ENCODE measurements at places on chromosomes 16 and 17. TPM values are rescaled to one million over a fixed set of nuclear protein-coding genes. Genes with fewer than 3 reads are reported as not detected.
A peak's percentile ranks its signal among the peaks of the same experiment; 100 is the strongest.

- peaks cover 92% of the 10 kb centered on the region for H3K4me1 ChIP-seq
- peaks cover 99% of the 10 kb centered on the region for H3K36me3 ChIP-seq
- H3K27me3 ChIP-seq = no peaks in the 10 kb centered on the region
- peak; percentile 19 for DNase-seq
Measured at GRCh38 chr17:40558890-40559563, 6.2 kb downstream of the CCR7 start.

SDK2 gene
- 18.4 TPM for total RNA-seq

- peaks cover 55% of the 10 kb centered on the region for H3K4me1 ChIP-seq
- H3K4me3 ChIP-seq = no peak overlapping the region
- H3K36me3 ChIP-seq = peaks cover 3% of the 10 kb centered on the region
- H3K27me3 ChIP-seq = no peaks in the 10 kb centered on the region
- H3K27ac ChIP-seq = no peak overlapping the region
- DNase-seq = no peak
Measured at GRCh38 chr16:27287051-27287811, 18.7 kb upstream of the NSMCE1 start.

KRTAP9-8 gene
- total RNA-seq = not detected

DNA sequence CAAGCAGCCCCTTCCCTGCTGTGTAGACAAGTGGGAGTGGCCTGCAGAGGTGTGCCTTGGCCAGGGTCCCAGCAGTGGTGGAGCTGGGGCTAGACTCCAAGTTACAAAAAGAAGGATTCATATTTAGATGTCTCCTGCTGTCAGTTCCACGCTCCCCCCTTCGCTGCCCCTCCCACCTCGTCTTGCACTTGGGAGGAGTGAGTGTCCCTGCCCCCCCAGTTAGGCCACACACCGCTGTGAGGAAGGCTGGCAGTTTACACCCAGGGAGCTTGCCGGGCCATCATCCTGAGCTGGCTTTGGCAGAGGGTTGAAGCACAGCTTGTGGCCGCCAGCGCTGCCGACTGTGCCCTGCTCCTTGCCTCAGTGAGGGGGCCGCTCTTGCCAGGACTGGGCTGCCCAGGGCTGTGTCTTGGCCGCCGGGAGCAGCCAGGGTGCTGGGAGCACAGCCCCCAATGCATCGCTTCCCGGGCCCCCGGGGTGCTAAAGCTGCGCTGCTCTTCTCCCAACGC, 44.3 kb downstream of the ELAC2 start:
- peaks cover 15% of the 10 kb centered on the region for H3K27me3 ChIP-seq
- no peak overlapping the region for H3K27ac ChIP-seq
- no peak for DNase-seq
- H3K4me3 ChIP-seq = no peak overlapping the region
- no peaks in the 10 kb centered on the region for H3K36me3 ChIP-seq
- no peaks in the 10 kb centered on the region for H3K4me1 ChIP-seq
